Stimulated activated CD8-positive, alpha-beta memory T cell treated with anti-CD3 and anti-CD28 coated beads, Interleukin-12 subunit alpha, Interleukin-12 subunit beta, amount 100 ng/mL, for 4 hours (primary cell): ENCODE measurements at places on chromosomes 16 and 17.

GRCh38 chr16:86611525-86611855 is 33.1 kb downstream of the FOXL1 start:
- no peak for DNase-seq

- no peak for DNase-seq
Observed at GRCh38 chr16:72837846-72838585, 209.9 kb downstream of the ZFHX3 start.

- no peak for DNase-seq
Observed at GRCh38 chr17:3792481-3792880, 8.5 kb downstream of the ITGAE start.

DNA sequence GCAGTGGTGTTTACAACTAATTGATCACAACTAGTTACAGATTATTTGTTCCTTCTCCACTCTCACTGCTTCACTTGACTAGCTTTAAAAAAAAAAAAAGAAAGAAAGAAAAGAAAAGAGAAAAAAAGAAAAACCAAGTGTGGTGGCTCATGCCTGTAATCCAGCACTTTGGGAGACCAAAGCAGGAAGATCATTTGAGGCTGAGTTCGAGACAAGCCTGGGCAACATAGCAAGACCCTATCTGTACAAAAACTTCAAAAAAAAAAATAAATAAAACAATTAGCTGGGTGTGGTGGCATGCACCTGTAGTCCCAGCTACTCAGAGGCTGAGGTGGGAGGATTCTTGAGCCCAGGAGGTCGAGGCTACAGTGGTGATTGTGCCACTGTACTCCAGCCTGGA is 4.2 kb downstream of the SNTB2 start:
- no peak for DNase-seq

GRCh38 chr16:56591377-56592060 is 2.2 kb downstream of the MT3 start:
- no peak for DNase-seq

- DNase-seq, result no peak
Observed at GRCh38 chr16:19005561-19006445, 22.1 kb downstream of the TMC7 start.

- no peak for DNase-seq
Observed at GRCh38 chr17:40830085-40830776, 7.8 kb upstream of the KRT10 start.

DNA sequence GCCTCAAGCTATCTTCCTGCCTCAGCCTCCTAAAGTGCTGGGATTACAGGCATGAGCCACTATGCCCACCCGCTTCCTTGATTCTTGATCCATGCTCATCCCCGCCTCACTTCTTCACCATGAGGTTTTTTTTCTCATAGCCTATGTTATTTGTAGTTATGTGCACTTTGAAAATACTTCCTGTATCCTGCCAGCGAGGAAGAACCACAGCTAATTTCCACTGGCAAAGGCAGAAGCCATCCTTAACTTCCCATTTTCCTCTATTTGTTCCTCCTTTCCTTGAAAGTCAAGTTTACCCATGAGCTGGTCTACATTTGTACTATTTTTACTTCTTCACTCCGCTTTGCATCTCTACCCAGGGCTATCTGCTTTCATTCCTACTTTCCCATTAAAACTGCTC is 189.7 kb upstream of the ZFHX3 start:
- DNase-seq, result no peak

GRCh38 chr16:78200023-78200389 is 100.6 kb downstream of the WWOX start:
- no peak for DNase-seq

DNA sequence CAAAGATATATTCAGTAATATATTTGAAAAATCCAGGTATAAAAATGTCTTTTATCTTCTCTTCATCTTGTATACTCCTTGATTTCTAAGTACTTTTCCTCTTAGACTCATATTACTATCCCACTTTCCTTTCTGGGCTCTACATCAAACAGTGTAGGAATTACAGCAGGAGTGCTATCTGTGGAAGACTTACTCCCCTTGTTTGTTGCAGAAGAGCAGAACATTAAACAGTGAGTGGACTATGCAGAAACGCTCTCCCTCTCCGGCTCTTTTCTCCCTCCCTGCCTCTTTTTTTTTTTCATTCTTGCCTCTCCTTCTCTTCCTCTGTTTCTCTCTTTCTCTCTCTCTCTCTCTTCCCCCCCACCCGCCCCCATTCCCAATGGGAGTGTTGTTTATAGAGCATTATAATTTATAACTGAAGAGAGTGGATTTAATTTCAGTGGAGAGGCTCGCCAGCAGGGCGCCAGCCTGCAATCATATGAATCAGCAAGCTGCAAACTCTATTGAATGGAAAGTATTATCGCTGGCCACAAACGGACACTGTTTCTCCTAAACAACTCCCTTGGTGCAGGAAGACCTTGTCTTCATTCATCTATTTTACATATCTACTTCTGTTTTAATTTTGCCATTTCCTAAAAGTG is 242.3 kb upstream of the TBX2 start:
- DNase-seq, result no peak

GRCh38 chr16:72457243-72457940 is 285.4 kb upstream of the PMFBP1 start:
- DNase-seq, result no peak

- no peak for DNase-seq
Observed at GRCh38 chr16:87993901-87994300, 42.7 kb downstream of the BANP start.

GRCh38 chr16:50902457-50902856 is 160.6 kb downstream of the CYLD start:
- DNase-seq, result no peak

DNA sequence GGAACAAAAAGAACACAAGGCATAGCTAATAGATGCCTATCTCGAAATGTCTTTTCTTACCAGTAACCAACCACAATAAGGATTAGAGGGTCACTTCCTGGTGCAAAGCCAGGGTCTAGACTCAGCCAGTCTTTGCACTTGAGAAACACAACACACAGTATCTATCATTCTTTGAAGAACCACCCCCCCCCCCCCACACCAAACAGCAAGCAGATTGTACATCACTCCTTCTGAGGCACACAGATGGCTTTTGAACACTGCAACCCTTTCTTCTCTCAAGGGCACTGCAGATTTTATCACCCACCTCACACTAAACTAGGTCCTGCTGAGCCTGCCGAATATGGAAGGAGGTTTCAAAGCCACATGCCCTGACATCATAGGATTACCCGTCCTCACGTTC is 145.6 kb downstream of the AATF start:
- no peak for DNase-seq

DNA sequence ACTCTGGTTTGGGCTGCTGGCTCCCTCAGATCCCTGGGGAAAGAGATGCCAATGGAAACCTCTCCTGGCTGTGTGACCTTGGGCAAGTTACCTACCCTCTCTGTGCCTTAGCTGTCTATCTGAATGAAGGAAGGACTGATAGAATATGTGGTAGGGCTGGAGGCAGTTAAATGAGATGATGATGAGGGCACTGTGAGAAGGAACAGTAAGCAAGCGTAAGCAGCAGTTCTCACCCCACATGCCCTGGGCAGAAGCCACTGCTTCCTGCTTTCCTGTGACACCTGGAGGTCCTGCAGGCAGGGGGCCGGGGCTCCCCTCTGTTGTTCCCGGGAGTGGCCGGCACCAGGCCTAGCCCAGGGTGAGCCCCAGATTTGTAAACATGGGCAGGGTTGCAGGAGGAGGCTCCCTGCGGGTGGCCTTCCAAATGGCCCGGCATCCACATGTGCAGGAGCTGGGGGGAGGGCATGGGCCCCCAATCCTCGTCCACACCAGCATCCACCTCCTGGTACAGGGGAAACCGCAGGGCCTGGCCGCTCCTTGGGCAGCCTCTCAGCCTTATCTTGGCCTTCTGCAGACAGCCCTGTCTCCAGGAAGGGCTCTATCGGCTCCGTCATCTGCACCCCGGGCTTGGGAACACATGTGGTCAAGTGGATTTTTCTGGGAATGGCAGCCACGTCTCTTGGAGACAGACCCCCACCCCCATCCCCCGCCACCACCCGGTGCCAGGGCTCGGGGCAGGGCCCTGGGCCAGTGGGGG is 235.6 kb upstream of the GSE1 start:
- DNase-seq, result no peak

DNA sequence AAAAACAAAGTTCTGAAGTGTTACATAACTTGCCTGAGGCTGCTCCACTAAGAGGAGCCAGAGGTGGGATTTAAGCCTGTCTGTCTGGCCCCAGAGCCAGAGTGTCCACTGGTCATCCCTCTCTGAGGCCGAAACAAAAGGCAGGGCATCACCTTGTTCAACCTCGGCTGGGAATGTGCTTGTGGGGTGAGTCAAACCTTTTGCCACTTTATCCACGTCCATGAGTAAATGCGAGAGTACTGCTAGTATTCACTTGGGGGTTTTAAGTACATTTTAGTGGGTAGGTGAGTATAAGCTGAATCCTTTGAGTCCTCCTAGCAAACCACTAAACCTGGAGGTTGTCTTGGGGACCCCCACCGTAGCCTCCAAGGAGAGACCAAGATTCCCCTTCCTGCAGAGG is 103.5 kb downstream of the STX8 start:
- DNase-seq, result no peak

- DNase-seq, result no peak
Observed at GRCh38 chr17:61073799-61074513, 325.7 kb upstream of the TBX2 start.

- no peak for DNase-seq
Observed at GRCh38 chr16:83842291-83842690, 34.5 kb downstream of the HSBP1 start.

- no peak for DNase-seq
Observed at GRCh38 chr16:83849421-83849820, 41.6 kb downstream of the HSBP1 start.

GRCh38 chr17:43578404-43578698 is 32.2 kb upstream of the ETV4 start:
- no peak for DNase-seq

DNA sequence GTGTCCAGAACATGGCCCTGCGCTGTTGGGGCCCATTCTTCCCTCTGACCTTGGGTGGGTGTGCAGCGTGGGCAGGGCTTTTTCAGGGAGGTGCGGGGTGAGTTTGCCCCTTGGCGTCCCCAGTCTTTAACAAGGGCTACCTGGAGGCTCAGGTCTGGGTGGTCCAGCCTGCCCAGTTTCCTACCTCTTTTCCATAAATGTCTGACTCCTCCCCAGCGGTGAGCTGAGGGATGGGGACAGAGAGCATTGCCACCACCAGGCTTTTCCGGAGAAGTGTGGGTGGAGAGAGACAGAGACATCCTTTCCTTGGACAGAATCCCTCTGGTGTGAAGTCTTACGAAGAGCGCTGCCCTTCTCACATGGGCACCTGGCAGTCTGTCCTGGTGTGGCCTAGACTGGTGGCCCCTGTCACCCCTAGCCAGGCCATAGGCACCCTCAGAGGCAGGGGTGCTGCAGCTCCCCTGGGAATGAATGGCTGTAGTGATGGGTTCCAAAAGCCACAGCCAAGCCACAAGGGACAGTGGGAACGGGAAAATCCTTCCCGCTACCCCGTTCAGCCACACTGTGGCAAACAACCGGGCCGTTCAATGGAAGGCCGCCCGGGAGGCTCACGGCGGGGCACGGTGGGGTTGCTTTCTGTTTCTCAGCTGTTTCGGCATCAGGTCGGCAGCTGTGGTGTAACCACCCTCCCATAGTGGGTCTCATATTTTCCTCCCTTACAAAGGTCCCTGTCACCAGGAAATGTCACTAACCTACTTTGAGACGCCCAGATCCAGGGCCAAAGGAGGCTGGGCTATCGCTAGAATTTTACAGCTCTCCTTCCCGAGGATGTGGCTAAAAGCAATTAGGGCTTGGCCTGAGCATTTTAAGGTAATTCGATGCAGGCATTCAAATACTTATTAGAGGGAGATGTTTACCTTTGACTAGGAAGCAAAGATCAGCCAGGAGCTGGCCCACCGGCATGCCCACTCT is 61.9 kb upstream of the GSE1 start:
- no peak for DNase-seq

- DNase-seq, result no peak
Observed at GRCh38 chr16:50298591-50299507, 32.5 kb downstream of the ADCY7 start.

DNA sequence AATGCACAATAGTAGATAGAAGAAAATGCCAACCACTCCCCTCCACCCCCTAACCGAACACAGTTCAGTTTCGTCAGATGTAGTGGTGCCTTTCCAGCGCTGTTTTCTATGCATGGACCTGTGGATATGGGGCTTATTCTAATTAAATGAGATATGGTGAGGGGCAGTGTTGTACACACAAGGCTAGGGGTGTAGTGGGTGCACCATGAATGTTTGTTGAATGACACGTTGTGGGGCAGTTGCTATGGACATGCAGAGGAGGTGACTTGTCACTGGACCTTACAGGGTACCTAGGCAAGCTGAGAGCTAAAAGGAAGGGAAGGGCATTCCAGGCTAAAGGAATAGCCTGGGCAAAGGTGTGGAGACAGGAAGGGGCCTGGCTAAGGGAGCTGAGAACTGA is 3.4 kb downstream of the PDK2 start:
- no peak for DNase-seq

GRCh38 chr17:65593855-65594845 is 32.7 kb upstream of the AXIN2 start:
- no peak for DNase-seq

- DNase-seq, result peak; percentile 53
Observed at GRCh38 chr16:67562918-67563707, 787 bp downstream of the CTCF start.

DNA sequence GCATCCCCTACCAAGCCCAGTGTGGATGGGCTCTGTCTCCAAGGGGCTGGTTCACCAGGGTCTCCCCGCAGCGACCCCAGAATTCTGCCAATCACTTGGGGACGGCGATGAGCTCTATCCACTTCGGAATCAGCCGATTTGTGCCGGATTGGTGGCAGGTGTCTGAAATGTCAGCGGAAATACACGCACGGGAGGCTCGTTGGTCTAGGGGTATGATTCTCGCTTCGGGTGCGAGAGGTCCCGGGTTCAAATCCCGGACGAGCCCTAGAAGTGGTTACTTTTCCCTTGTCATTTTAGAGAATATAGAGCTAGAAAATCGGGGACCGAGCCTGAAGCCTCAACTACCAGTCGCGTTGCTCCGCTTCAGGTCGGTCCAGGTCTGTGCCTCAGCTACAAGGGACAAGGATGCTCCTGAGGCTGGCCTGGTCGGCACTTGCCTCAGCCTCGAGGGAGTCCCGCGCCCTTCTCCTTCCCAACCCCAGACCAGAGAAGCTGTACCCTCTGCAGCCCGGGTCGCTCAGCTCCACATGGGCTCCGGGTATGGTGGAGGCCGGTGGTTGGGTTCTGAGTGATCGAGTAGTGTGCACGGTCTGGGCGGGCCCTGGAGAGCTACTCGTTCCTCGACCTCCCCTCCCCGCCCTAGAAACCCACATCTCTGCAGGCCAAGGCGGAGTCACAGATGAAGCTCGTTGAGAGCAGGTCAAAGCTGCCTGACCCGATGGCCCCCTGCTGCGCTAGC is 16.0 kb upstream of the OR1F1 start:
- no peak for DNase-seq

- no peak for DNase-seq
Observed at GRCh38 chr16:11149011-11149616, 106.9 kb downstream of the SOCS1 start.

- DNase-seq, result no peak
Observed at GRCh38 chr17:60463157-60463835, 41.0 kb downstream of the CHCT1 start.

- DNase-seq, result no peak
Observed at GRCh38 chr16:55133654-55134053, 190.3 kb upstream of the IRX6 start.
